DMS 273 treated with DMSO at 0.1 percent for 48 hours (cell line): ENCODE measurements at places on chromosomes 7 and 10.

GRCh38 chr7:7438851-7439250 lies 96.8 kb downstream of the COL28A1 start:
- DNase-seq, result no peak

DNA sequence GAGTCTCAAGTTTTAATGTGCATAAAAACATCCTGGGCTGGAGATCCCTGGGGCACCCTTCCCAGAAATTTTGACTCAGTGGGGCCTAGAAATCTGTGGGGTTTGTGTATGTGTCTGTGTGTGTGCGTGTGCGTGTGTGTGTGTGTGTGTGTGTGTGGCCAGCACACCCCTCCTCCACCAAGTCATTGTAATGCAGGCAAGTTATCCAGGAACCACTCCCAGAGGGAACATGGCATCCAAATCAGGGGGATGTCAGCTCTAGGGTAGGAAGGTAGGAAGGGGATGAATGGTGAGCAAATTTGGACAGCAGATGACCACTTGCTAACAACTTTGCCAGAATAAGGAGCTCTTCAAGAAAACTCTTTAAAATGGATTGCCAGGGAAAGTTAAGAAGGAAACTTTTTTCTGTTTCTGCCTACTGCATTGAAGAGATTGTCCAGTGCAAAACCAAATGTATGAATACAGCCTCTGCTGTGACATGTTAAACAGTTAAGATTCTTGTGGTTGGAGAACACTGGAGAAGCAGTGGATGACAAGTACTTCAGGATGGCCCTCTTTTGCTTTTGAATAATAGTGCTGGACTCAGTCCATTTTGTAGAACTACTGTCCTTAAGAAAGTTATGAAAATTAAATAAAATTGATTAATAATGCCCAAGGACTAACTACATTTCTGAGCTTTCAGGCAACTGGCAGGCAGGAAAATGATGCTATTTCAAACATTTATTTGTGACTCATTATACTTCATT lies 12.3 kb downstream of the STAMBPL1 start:
- DNase-seq, result no peak

DNA sequence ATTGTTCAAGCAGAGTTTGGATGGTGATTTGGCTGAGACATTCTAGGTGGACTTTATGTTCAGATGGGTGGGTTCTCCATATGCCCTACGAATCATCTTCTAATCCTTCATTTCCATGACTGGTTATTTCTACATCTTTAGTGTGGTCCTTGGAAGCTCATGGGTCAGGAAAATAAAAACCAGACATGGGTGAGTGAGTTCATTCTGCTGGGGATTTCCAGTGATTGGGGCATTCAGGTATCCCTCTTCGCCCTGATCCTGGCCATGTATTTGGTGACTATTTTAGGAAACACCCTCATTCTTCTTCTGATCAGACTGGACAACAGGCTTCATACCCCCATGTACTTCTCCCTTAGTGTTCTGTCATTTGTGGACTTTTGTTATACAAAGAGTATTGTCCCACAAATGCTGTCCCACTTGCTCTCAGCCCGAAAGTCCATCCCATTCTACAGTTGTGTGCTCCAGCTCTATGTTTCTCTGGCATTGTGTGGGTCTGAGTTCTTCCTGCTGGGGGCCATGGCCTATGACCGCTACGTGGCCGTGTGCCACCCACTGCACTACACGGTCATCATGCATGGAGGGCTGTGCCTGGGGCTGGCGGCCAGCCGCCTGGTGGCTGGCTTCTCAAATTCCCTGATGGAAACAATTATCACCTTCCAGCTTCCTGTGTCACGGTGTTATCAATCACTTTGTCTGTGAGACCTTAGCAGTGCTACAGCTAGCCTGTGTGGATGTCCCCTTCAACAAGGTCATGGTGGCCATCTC lies 19.2 kb upstream of the OR6B1 start:
- no peak for DNase-seq

- no peak for DNase-seq
These were observed 404.1 kb downstream of the KCNMA1 start for GRCh38 chr10:77233466-77233865.

- DNase-seq, result no peak
These were observed 155.4 kb downstream of the TWIST1 start for GRCh38 chr7:18962031-18962430.

DNA sequence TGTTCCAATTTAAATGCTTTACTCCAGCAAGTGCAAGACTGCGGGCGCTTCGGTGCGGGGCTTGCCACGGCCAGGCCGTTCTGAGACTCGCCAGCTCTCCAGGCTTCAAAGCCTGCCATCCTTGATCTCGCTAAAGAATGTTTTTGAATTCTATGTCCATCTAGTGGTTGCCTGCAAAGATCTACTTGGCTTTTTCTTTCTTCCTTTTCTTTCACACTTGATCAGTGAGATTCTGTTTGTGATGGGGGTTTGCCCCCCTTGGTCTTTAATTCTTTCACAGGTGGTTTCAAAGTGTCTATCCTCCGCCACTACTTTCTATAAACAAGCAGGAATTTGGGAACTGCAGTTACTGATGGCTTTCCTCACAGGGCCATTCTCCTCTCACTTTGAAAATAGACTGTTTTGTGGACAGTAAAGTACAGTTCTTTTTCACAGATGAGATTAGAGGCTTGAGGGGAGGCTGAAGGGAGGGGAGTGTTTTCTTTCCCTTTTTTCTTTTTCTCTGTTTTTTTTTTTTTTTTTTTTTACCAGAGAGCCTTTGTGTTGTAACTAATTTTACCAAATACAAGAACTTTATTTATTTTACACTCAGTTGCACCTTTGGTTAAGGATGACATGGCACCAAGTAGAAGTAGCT lies 15.2 kb upstream of the FBXW4 start:
- DNase-seq, result no peak

DNA sequence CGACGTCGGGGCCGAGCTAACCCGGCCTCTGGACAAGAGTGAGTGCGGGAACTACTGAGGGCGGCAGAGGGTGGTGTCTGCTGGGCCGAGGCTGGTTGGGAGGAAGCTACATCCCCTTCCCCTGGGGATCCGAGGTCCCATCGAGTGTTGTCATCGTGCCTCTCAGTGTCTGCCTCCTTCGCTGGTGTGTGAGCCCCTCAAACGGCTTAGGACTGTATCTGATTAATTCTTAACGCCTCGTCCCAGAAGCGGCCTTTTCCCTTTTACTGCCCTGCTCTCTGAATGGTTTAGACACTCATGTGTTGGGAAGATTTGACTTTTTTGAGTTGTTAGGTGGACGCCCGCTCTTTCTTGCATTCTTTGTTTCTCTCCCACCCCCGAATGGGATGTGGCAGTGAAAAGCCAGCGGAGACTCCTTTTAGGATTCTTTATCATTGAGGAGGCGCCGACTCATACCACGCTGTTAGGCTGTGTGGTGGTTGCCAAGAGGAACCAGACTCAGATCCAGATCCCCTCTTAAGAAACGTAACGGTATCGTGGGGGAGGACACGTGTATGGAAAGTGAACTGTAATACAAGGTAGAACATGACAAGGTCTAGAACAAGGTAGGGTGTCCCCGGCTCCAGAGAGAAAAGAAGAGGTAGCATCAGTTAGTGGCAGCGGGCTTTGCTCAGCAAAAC lies 631 bp downstream of the SUPV3L1 start:
- no peak for DNase-seq

DNA sequence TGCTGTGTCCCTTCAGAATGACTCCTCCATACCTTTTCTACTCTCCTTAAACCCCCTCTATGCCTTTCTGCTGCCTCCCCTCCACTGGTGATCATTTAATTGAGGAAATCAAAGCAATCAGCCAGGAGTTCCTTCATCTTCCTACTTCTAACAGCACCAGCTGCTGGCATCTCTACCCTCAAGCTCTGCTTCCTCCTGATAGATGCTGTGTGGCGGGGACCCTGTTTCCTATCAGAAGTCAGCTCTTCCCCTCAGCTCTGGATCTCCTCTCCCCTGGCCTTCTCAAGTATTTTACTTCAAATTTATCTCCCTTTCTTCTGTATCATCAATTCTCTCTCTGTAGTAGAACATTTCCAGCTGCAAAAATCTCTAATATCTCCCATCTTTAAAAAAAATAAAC lies 183.7 kb downstream of the ELMO1 start:
- DNase-seq, result no peak

- DNase-seq, result no peak
These were observed 4.2 kb upstream of the GSTO2 start for GRCh38 chr10:104264783-104265182.

GRCh38 chr10:123559066-123559822 lies 106.9 kb upstream of the GPR26 start:
- no peak for DNase-seq

GRCh38 chr7:137647905-137648565 lies 198.7 kb downstream of the DGKI start:
- no peak for DNase-seq

DNA sequence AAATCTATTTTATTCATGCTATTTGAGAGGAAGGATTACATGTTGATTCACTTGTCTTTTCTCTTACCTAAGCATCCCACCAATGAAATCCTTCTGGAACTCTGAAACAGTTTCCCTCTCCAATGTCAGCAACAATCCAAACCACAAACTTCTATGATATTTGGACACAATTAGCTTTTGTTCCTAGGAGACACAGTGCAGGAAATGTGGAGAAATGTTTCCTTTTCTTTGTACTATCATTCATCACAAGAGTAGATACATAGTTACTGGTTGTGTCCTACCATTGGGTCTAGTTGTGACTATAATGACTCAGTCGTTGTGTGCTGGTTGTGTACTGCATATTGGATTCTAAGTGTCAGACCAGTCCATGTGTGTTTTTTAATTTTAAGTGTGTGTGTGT lies 156.8 kb upstream of the MAGI2 start:
- DNase-seq, result no peak

DNA sequence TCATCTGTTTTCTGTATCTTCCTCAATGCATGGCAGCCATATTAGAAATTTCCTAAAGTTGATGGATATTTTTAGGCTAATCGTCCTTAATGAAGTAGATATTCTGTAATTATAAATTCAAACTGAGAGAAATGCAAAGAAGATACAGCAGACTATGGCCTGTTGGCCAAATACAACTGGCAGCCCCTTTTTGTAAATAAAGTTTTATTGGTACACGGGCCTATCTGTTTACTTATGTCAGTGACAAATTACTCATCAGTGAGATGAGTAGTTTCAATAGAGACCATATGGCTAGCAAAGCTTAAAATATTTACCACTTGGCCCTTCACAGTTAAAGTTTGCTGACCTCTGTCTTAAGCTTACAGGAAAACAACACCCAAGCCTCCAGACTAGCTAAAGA lies 112.3 kb downstream of the HTR7 start:
- DNase-seq, result no peak

GRCh38 chr10:86520871-86521677 lies 518 bp downstream of the WAPL start:
- no peak for DNase-seq

DNA sequence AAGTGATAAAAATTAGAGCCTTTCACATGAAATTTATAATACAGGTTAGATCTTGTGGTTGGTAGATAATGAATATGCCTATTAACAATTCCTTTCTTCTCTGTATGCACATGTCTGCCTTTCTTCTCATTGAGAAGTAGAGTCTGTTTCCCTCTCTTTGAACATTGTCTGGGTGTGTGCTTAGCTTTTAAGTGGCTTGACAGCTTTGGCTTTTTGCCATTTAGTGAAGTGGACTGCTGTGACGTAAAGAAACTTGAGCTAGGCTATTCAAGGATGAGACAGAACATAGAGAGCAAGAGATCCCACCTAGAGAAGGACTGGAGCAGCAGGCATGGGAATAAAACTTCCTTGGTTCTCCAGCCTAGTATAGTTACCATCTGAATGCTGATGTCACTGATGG lies 996.7 kb upstream of the CELF2 start:
- no peak for DNase-seq

DNA sequence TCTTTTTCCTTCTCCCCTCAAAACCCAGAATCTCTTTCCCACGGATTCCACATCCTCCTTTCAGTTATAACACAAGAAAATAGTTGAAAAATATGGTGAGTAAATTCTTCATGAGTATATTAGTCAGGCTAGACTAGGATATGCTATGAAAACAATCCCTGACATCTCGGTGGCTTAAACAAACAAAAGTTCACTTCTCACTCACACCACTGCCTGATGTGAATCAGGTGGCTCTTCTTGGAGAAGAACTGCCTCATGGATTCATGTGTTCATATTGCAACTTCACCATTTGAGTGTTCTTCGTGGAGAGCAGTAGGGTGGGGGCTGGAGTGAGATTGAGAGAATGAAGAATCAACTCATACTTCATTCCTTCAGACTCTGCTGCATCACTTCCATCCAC lies 204.1 kb downstream of the PHF14 start:
- no peak for DNase-seq

DNA sequence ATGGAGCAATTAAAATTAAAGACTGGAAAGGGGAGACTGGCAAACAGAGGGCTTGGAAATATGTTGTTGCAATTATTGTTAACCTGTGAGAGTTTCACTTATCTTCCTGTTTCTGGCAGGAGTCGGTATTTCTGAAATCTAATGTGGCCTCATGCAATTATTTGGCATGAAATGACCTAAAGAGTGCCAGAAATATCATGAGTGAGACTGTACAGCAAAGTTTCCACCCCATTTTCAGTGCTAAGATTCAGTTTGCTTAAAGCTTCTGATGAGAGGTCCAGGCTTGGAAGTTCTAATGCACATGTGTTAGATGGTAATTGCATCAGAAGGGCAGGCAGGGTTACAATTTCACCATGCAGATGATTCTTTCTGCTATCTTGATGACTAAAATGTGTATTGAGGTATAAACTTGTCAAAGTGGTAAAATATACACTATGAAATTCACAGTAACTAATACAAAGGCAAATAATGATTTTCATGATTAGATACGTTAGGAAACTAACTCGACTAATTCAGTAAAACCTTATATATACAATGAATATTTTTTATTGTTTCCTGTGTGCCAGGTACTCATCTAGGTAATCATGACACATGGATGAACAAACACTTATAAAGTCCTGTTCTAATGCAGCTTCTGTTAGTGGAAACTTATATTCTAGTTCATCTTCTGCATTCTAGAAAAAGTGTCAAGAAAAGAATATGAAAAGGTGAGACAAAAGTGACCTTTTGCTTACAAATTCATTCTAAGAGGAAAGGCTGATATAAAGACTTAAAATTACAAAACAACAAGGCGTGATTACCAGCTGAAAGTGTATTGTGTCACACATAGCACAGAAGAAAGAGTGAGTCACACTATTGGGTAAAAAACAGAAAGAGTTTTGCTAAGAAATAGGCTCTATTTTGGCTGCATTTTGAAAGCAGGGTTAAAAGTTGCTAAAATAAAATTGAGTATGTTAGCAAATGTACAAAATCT lies 533.4 kb upstream of the SEMA3D start:
- no peak for DNase-seq

- no peak for DNase-seq
These were observed 96.6 kb downstream of the FAM53B start for GRCh38 chr10:124647421-124648130.

DNA sequence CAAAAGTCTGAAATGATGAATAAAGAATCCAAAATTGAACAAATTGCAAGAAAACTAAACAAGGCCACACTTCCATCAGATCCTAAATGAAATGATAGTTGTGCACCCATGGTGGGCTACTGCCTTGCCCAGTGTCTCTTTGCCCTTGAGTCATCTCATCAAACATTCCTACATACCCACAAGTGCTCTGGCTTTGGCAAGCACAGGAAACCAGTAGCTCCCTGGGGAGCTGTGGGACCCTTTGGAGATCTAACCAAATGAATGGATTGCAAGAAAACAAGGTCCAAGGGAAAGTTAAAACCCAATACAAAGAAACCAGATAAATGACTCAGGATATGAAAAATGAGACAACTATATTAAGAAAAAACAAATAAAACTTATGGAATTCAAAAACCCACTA lies 129.8 kb upstream of the TMEM229A start:
- no peak for DNase-seq
